GM12878 (cell line): ENCODE measurements at places on chromosomes 13 and 19. TPM values are rescaled to one million over a fixed set of nuclear protein-coding genes. Genes with fewer than 3 reads are reported as not detected.

GRCh38 chr13:77360032-77360685 lies 33.3 kb upstream of the MYCBP2 start:
- no peak overlapping the region for H3K4me3 ChIP-seq
- H3K4me1 ChIP-seq = no peaks in the 10 kb centered on the region
- H3K36me3 ChIP-seq = no peaks in the 10 kb centered on the region
- H3K27ac ChIP-seq = no peak overlapping the region

- H3K4me1 ChIP-seq = no peaks in the 10 kb centered on the region
- no peak overlapping the region for H3K27ac ChIP-seq
- no peaks in the 10 kb centered on the region for H3K27me3 ChIP-seq
- no peak overlapping the region for H3K4me3 ChIP-seq
These were observed 41.8 kb upstream of the MIR17HG start for GRCh38 chr13:91305652-91306051.

DNA sequence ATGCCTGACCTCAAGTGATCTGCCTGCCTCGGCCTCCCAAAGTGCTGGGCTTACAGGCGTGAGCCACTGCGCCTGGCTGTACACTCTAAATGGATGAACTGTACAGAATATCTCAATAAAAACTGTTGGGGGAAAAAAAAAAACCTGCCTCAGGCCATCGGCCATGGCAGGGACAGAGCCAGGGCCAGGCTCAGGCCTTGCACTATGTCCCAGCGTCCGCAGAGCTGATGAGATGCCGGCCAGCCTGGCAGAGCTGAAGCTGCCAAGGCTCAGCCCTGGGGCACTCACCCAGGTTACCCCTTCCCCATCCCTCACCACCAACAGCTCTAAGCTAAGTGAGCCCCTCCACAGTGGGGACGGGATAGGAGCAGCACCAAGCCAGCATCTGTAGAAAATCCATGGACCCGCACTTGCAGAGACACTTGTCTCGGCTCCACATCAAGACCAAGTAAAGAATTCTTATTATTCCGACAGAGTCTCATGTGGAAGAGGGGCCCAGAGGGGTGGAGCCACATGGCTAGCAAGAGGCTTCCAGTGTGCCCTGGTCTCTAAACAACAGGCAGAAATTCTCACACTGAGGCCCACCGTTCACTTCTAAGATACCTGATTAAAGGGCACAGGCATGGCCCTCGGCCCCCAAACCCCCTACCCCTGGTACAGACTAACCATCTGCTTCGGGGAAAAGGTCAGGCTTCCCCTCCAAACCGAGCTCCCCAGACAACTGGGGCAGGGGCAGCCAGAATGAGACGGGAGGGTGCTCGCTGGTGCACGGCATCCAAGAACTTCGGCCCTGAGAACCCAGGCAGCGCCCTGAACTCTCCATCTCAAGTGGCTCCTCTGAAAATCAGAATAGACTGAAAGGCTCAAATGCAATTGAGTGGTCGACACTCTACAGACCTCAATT lies 5.8 kb downstream of the PPP6R1 start:
- peaks cover 29% of the 10 kb centered on the region for H3K4me1 ChIP-seq
- peak overlapping the region; percentile 91 for H3K27ac ChIP-seq
- H3K4me3 ChIP-seq = peak overlapping the region; percentile 100
- H3K36me3 ChIP-seq = peaks cover 7% of the 10 kb centered on the region; the same call in 1 of the 2 replicates
- H3K27me3 ChIP-seq = no peaks in the 10 kb centered on the region
- DNase-seq = no peak

- no peak overlapping the region for H3K27ac ChIP-seq
- no peak overlapping the region for H3K4me3 ChIP-seq
- H3K4me1 ChIP-seq = no peaks in the 10 kb centered on the region
- DNase-seq = no peak
These were observed 31.2 kb downstream of the SYDE1 start for GRCh38 chr19:15138427-15138826.

DNA sequence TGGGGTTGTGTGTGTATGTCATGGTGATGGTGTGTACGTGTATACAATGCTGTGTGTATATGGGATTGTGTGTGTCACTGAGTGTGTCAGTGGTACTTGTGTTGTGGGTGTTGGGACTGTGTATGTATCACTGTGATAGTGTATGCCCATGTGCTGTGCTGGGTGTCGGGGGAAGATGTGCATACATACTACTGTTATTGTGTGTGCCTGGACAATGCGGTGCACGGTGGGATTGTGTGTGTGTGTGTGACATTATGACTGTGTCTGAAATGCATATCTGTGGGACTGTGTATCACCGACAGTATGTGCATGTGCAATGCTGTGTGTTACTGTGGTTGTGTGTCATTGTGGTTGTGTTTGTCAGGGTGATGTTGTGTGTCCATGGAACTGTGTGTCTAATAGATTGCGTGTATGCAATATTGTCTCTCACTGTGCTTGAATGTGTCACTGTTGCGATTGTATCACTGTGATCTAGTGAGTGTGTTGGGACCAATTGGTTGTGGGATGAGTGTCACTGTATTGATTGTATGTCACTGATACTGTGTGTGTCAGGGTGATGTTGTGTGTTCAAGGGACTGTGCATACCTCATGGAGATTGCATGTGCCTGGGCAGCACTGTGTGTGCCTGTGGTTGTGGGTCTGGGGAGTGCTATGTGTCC lies 11.0 kb upstream of the BBC3 start:
- no peak for DNase-seq
- peaks cover 1% of the 10 kb centered on the region for H3K27me3 ChIP-seq
- H3K27ac ChIP-seq = no peak overlapping the region
- H3K4me3 ChIP-seq = no peak overlapping the region
- H3K4me1 ChIP-seq = peaks cover 29% of the 10 kb centered on the region

- no peak overlapping the region for H3K27ac ChIP-seq
- DNase-seq = no peak
- no peaks in the 10 kb centered on the region; the same call in 1 of the 2 replicates for H3K36me3 ChIP-seq
- no peak overlapping the region for H3K4me3 ChIP-seq
- H3K27me3 ChIP-seq = no peaks in the 10 kb centered on the region
- no peaks in the 10 kb centered on the region for H3K4me1 ChIP-seq
These were observed 10.2 kb downstream of the PRPF31 start for GRCh38 chr19:54125713-54126112.

Gene C1QTNF9
- not detected in 2 replicates for total RNA-seq

Gene RFXAP
- total RNA-seq = 10.6 and 13.3 TPM in 2 replicates

Gene CBARP
- total RNA-seq = 0.59 and 0.61 TPM in 2 replicates

DNA sequence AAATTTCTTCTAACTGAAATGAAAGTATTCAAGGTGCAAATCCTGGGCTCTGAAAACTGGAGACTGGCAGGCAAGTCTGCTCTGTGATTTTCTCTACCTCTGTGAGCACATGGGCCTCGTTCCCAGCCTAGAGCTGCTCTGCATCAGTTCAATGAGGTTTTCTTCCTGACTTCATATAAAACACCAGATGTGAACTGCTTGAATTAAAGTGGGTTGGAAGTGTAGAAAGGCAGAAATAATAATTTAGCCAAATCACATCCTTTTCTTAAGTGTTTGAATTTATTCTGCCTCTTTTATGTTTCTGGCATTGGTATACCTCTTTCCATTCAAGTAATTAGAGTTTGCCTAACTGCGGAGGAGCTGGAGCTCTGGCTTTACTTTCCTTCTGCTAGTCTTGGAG lies 540.8 kb downstream of the OLFM4 start:
- no peaks in the 10 kb centered on the region for H3K4me1 ChIP-seq
- H3K36me3 ChIP-seq = no peaks in the 10 kb centered on the region
- H3K4me3 ChIP-seq = no peak overlapping the region
- no peak for DNase-seq
- no peaks in the 10 kb centered on the region for H3K27me3 ChIP-seq

- no peaks in the 10 kb centered on the region for H3K36me3 ChIP-seq
- no peak for DNase-seq
- H3K4me3 ChIP-seq = no peak overlapping the region
- H3K27me3 ChIP-seq = no peaks in the 10 kb centered on the region; the same call in 1 of the 2 replicates
These were observed 653 bp downstream of the CLEC4M start for GRCh38 chr19:7763696-7764095.

- no peak overlapping the region for H3K4me3 ChIP-seq
- peaks cover 14% of the 10 kb centered on the region for H3K27me3 ChIP-seq
- H3K4me1 ChIP-seq = no peaks in the 10 kb centered on the region
These were observed 621 bp downstream of the SOX21 start for GRCh38 chr13:94711561-94712286.

GRCh38 chr13:76992548-76993001 lies 694 bp downstream of the CLN5 start:
- no peaks in the 10 kb centered on the region for H3K36me3 ChIP-seq
- no peak for DNase-seq
- H3K27ac ChIP-seq = peak overlapping the region; percentile 54
- no peaks in the 10 kb centered on the region for H3K27me3 ChIP-seq

Gene PDX1
- total RNA-seq = not detected in 2 replicates

Gene FCGBP
- 2.6 and 3.2 TPM in 2 replicates for total RNA-seq

DNA sequence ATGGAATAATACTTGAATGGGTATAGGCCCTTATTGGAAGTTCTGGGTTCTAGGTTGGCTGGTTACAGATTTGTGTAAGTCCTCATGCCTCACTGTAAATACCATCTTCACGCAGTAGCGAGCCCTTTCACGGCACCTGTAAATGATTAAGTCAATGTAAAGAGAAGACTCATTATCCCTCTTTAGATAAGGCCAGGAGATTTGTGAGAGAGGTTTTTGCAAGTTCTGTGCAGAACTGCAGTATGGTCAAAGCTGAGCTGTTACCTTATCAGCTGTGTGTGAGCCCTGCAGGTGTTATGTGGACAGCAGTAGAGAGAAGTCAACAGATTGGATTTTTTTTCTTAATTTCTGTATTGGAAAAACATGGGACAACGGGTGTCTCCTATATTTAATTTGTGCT lies 141.6 kb downstream of the SHISA2 start:
- no peak overlapping the region for H3K27ac ChIP-seq
- H3K4me3 ChIP-seq = no peak overlapping the region
- no peaks in the 10 kb centered on the region for H3K27me3 ChIP-seq
- no peak for DNase-seq
- H3K36me3 ChIP-seq = no peaks in the 10 kb centered on the region

Gene MEGF8
- 12.0 and 12.8 TPM in 2 replicates for total RNA-seq
